ENCODE measurements at places on chromosomes 1 and 21.

DNA sequence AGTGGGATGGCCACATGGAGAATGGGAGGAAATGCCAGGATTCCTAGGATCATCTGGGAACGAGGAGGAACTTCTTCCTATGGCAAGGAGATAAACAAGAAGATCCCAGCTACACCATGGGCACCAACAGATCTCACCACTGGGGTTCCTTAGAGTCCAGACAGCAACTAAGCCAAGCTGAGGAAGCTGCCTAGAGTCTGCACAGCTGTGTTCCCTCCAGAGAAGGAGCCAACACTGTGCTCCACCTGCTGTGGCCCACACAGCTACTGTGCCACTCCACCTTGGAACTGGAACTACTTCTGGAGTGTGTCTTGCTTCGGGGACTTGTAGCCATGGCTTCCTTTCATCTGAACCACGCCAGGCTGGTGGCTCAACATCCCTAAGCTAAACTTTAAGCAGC, 6.0 kb downstream of the IFNAR1 start:
- no peak for DNase-seq

DNA sequence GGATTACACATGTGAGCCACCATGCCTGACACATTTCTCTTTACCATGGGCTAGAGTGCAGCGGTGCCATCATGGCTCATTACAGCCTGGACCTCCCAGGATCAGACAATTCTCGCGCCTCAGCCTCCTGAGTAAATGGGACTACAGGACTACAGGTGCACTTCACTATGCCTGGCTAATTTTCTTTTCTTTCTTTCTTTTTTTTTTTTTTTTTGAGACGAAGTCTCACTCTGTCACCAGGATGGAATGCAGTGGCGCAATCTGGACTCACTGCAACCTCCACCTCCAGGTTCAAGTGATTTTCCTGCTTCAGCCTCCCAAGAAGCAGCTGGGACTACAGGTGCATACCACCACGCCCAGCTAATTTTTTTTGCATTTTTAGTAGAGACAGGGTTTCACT, 14.8 kb upstream of the KIF1B start:
- no peak for DNase-seq

GRCh38 chr21:25314247-25314646, 293.0 kb downstream of the MRPL39 start:
- peak; percentile 4 for DNase-seq

GRCh38 chr1:65872301-65872700, 79.6 kb downstream of the PDE4B start:
- no peak for DNase-seq

DNA sequence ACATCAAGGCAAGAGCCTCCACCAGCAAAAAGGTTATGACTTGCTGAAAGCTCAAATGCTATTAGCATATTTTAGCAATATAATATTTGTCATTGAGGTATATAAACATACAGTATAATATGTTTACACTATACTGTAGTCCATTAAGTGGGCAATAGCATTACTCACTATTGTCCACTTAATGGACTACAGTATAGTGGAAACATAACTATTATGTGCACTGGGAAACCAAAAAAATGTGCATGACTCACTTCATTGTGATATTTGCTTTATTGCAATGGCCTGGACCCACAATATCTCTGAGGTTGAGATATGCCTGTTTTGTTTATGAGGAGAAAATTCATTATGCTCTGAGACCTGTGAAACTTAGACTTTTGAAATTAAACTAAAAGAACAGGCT, 300.0 kb downstream of the BARHL2 start:
- no peak for DNase-seq

GRCh38 chr1:216914974-216915373, 191.7 kb upstream of the ESRRG start:
- no peak for DNase-seq

DNA sequence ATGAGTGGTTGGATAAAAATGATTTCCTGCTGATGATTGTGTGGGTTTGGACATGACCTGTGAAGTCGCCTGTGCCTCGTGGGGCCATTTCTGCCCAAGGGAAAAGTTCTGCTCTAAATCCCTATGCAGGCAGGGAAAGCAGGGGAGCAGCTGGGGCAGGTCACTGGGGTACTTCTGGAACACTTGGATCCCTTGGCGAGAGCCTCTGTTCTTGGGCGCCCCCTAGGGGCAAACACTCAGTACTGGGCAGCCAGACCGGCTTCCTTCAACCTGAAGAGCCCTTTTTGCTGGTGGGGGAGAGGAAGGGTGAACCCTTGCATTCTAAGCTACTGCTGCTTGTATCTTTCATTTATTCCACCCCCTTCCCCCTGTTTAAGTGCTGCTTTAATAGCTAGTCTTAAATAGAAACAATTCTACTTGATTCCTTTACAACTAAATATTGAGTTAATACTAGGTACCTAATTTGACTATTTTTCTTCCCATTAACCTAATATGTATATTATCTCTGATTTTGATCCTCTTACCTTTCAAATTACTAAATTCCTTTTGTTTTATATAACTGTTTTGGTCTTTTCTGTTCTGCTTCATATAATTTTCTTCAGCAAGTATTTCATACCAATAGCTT, 5.1 kb upstream of the CLEC20A start:
- peak; percentile 82 for DNase-seq

DNA sequence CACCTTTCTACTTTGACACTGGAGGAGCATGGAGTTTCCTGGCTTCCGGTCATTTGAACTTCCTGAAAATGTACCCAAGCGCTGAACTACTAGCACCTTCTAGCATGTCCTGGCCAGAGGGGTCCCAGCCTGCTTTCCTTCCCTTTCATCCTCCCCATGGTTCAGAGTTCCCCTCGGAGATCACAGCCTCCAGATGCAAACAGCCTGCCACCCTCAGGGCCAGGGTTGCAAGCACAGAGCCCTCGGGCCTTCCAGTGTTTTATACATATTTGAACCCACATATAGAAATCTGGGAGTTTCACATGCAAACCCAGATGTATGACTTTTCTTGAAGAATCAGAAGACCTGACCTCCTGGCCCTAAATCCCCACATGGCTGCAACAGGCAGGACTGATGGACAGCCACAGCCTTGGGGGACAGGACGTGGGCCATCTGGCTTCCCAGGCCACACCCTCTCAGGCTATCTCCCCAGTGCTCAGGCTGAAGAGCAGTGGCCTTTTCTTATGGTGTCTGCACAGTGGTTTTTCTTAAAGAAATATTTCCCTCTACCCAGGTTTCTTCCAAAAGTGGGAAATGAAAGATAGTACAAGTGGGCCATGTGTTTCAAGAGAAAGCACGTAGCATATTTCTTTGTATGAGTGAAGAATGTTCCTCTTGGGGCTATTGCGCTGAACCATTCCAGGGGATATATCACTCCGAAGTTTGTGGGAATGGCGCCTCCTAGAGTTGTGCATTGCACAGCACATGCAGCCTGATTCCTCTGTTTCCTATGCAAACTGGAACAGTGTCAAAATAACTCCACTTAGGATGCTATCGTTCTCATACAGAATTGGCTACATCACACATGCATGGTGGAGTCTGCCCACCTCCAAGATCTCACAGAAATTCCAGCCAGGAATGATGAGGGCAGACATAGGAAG, 232.0 kb upstream of the VAMP3 start:
- DNase-seq = no peak

GRCh38 chr1:77319036-77319705, 37.4 kb downstream of the AK5 start:
- DNase-seq = no peak

DNA sequence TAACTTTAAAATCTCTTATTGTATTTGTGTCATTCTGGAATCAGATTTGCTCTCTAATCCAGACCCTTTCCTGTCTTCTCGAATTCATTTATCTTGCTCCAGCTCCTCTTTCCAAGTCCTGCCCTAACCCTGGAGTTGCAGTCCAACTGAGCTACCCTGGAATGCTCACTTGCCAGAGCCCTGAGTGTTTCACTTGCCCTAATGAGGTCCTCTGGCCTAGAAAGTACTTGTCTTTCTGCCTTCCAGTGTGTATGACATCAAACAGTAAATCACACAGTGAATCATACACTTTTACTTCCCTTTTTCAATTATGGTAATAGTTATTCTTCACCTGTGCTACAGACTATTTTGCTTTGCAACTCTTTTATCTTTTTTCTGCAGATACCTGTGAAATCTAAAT, 96.9 kb downstream of the NEK7 start:
- peak; percentile 71 for DNase-seq

DNA sequence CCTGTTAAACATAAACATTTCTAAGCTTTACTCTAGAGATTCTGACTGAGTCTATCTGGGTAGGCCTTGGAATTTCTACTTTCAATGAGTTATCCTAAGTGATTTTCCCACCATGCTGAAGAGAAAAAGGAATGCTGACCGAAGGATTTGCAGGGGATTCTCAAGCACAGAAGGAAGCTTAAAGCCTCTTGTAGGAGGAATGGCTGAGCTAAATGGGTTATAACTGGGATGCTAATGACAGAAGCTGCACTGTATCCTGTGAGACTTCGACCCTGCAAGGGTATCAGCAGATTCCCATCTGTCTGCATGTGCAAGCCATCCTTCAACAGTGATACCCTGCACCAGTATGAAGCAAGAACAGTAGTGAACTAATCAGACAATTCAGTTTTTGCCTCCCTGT, 35.4 kb downstream of the SLC35D1 start:
- DNase-seq = no peak

- DNase-seq = no peak
Measured at GRCh38 chr1:246641394-246641793, 75.1 kb downstream of the CNST start.

DNA sequence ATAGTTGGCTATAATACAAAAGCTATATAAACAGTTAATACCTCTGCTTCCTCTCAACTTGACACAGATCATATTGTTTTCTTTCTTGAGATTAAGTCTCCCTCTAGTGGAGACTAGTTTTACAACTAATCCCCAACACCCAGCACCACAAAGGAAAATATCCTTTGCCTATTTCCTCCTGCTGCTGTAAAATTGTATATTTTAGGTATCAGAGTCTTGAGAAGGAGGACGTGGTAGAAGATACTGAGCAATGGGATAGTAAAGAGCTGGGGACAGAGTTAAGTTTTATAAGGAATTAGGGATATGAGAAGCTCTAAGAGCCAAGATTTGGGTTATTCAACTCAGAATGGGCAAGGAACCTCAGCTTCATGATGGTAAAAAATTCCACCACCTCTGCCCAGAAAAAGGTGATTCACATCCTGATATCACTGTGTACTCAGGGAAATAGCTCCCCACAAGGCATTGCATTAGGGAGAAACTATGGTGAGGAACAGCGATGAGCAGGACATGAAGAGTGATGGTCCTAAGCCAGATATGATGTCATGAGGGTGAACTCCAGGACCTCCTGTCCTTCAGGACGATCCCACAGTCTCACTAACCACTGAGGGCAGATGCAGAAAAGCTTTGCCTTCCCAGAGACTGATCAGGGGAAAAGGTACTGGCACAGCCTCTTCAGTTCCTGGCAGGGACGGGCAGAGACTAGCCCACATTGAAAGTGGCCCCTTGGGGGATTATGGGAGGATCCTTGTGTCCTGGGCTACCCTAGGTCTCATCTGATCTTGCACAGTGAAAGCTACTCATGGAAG, 14.7 kb upstream of the CFAP126 start:
- peak; percentile 76 for DNase-seq

DNA sequence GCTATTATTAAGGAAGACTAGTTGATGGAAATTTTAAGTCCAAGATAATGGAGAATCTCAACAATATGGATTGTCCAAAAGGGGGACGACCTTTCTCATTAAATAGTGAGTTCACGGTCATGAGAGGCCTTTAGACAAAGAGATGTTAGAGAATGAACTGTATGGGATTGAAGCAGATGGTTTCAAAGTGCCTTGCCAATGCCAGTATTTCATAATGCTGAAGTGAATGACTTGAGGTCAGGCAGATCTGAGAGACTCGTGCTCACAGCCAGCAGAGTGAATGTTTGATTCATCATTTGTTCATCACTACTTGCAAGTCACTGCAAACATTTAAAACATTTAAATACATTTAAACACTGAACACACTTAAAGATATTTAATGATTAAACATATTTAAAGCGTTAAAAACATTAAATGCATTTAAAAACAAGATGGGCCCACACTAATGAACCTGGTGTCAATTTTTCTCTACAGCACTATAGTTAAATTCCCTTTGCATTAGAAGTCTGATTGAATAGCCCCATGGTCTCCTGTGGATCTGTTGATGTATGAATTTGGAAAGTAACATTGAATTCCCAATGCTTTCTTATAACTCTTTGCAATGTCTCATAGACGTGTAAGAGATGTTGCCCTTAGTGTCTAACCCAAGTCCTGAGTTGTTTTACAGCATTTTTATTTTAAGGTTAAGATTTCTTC, 80.7 kb downstream of the TGFB2 start:
- DNase-seq = no peak

- DNase-seq = no peak
Measured at GRCh38 chr1:206415942-206416341, 54.3 kb upstream of the IKBKE start.

DNA sequence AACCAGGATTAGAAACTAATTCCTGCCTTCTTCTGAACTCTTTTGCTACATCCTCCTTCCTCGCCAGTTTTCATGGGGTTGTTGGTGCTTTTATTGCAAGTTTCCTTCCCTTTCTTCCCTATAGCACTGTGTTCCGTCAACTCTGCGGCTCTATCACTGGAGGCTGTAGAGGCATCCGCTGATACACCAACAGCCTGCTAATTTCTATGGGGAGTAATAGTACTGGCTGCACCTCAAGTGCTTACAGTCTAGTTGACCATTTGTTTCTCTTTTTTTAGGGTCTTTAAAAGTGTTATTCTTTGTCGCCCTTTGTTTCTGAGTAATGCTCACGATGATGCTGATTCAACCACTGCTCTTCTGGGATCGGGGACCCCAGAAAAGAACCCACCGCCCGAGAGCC, 746 bp downstream of the MIS18A start:
- no peak for DNase-seq

DNA sequence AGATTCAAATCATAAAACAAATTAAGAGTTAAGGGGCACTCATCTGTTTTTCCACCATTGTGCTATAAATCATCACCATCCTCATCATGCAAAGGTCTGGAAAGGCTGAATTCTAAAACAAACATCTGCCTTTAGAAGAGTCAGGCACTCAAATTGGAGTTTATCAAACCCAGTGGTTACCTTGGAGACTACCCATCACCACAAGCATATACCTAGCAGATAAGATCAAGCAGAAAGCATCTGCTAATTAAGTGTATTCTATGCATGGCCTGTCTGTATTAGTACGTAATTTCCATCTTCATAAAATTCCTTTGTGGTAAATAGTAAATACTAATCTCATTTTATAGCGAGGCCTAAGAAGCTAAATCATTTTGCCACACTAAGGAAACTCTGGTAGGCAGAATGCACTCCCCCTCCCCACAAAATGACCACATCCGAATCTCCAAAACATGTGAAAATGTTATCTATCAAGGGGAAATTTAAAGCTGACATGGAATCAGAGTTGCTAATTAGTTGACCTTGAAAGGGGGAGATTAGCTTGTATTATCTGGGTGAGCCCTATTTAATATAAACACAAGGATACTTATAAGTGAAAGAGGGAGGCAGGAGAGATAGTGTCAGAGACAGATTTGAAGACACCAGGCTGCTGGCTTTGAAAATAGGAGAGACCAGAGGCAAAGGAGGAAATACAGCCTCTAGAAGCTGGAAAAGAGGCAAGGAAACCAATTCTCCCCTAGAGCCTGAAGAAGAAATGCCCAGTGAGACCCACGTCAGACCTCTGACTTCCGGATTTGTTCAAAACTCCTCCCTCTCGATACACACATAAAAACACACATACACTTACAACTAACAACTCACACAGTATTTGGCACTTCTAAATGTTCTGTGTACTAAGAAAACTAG, 23.2 kb downstream of the ARID4B start:
- DNase-seq = peak; percentile 55
